KBM-7 (cell line): ENCODE measurements at places on chromosomes 7 and 10.
A peak's percentile ranks its signal among the peaks of the same experiment; 100 is the strongest.

DNA sequence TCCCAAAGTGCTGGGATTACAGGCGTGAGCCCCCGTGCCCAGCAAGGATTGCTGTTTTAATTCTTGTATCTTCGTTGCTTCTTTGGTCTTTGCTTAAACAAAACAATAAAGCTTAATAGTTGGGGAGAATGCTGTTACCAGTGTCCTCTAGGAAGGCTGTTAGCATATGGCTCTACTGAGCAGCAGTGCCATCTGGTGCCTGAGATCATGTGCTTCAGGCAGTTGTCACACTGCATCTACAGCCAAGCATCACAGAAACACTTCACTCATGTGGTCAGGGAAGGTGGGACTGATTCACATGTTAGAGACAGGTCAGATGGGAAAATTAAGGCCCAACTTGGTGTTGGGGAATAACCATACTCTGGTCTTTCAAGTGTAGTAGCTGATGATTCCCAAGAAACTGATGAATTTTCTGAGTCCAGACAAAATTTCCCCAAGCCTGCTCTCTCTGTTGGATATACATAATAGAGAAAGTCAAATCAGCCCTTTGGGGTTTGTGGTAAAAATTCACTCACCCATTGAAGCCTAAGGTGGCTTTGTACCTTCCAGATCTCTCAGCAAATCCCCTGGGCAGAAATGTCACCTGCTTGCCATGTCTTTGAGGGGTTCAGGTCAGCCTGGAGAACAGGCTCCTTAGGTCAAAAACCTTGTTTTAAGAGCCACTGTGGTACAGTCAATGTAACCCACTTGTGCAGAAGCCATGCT is 28.4 kb downstream of the UBE2D4 start:
- DNase-seq: peak; percentile 53

GRCh38 chr10:86373828-86374227 is 7.2 kb upstream of the GRID1 start:
- no peak for DNase-seq

- no peak for DNase-seq
Measured at GRCh38 chr10:110241841-110242240, 34.4 kb downstream of the MXI1 start.

- no peak for DNase-seq
Measured at GRCh38 chr7:123557016-123557397, 611 bp downstream of the NDUFA5 start.

DNA sequence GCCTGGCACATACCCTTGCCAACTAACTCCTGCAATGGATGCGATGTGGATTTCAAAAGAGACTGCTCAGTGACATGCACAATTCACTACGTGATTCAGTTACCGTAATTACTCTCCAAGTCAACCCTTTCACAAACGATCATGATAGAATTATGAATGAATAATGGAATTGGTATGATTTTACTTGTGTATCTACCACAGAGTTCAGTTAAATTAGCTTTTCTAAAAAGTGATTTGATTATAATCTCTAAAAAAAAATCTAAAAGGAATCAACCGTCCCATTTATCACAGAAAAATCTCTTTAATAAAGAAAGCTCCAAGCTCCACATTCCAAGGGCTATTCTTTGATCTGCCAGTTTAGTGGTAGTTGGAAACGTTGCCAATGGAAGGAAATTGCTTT is 30.4 kb upstream of the RSU1 start:
- DNase-seq: no peak

GRCh38 chr10:124347956-124348355 is 70.8 kb downstream of the OAT start:
- no peak for DNase-seq

DNA sequence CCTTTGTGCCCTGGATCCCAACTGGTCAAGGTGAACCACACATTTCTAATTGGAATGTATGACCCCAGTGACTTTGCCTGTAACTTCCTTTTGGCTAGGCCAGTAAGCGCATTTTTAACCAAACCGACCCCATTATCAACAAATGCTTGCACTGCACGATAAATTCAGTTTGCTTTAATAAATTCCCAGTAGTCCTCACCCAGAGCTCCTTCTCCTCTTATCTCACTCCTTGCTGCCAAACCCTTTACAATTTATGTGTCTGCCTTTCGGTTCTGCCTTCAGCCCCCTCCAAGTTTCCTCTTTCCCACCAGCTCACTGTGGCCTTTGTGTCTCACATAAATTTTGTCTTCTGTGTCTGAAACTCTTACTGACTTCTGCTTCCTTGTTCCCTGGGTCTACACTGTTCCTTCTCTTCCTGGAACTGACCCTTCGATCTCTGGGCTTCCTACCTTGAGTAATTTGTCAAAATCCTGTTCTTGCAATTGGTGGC is 59.0 kb downstream of the TBXAS1 start:
- DNase-seq: peak; percentile 27

DNA sequence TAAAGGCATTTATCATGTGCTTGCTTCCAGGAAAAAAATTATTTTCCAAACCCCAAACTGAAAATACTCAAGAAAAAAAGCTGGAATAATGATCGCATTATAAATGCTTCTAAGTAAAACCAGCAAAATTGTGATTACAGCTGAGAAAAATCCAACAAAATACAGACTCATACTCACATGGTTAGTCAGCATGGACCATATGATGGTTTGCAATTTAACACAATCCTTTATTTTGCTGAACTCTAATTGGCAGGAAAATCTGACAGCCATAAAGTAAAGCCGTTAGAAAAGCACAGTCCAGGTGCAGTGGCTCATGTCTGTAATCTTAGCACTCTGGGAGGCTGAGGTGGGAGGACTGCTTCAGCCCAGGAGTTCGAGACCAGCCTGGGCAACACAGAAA is 59.6 kb downstream of the BRI3 start:
- no peak for DNase-seq

GRCh38 chr10:70549962-70550458 is 52.5 kb downstream of the PRF1 start:
- peak; percentile 83 for DNase-seq

DNA sequence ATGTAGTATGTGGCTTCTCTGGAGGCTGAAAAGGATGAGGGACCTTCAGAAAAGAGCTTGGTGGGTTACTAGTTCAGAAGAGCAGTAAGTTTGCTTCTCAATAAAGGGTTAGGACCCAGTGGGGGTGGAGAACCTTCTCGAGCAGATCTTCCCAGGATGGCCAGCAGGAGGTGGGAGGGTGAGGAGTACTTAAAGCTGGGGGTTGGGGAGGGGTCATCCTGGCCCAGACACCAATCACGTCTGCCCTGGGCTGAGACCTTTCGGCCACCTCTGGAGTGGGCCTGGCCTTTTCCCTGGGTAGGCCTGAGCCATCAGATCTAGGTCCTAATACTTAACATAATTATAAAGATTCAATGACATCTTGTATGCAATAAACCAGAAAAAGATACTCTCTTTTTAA is 149.0 kb upstream of the TCF7L2 start:
- DNase-seq: no peak

GRCh38 chr10:46323176-46323575 is 36.4 kb downstream of the ANTXRL start:
- DNase-seq: no peak

- peak; percentile 20 for DNase-seq
Measured at GRCh38 chr7:98107313-98107721, 655 bp downstream of the LMTK2 start.
